ENCODE measurements at places on chromosomes 6 and 20.
A peak's percentile ranks its signal among the peaks of the same experiment; 100 is the strongest.

DNA sequence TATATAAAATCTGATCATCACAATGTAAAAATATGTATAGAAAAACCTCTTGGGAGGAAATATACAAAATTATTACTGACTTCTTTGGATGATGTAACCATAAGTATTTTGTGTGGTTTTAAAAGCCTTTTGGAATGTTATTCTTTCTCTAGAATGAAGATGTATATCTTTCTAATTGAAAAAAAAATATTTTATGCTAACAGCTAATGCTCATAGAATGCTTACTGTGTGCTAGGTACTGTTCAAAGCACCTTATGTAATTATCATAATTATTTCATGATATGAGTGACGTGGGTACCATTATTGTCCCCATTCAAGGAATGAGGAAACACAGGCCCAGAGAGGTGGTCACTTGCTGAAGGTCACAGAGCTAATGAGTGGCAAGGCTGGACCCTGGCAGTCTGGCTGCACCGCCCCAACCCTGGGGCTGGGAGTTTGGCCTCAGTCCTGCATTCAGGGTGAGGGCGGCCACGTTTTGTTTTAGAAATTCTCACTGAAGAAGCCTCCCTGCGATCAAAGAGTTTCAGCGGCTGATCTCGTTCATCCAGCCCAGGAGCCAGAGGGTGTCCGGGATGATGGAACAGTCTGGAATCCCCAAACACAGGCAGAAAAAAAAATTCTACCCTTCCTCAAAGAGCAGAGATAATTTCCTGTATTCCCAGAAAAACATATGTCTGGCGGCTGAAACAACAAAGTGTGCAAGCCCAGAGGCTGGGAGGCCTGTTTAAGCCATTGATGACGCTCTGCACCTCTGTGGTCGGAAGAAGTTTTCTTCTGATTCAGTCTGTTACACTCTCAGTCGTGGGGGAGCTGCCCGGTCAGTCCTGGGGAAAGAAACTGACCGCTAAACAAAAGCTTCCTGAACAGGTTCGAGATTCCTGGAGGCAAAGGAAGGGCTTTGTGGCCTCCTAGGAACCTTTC lies 37.3 kb downstream of the TFEB start:
- no peak for DNase-seq

DNA sequence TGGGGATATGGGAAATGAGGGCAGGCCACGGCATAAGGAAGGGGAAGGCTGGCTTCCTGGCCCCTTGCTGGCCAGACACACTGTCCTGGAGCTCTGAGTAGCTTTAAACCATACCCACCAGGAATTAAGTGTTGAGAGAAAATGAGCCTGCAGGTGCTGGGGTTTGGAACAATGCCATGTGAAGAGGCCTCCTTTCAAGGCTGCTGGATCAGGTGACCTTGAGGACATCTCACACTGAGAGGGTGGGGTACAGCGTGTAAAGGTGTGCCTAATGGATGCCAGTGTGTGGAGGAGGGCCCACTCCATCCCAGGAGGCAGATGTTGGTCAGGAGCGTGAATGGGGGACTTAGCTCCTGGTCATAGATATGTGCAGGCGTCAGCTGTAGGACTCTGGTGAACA lies 74.8 kb upstream of the MLN start:
- DNase-seq = no peak

DNA sequence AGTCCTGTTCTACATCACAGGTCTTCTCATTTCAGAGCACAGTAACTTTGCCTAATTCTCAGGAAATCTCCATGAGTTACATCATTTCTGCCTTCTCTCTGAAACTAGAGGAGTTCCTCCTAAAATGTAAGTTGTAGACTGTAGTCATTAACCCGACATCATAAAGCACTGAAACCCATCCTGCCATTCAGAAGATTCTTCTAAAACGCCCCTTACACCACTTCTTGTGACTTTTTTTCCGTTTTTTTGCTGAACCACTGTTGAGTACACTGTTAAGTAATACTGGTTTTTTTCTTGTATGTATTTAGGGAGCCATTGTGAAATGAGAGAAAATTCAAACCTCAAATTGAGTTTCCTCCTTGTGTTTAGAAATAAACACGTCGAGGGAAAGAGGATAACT lies 117.3 kb downstream of the MAP3K4 start:
- no peak for DNase-seq

DNA sequence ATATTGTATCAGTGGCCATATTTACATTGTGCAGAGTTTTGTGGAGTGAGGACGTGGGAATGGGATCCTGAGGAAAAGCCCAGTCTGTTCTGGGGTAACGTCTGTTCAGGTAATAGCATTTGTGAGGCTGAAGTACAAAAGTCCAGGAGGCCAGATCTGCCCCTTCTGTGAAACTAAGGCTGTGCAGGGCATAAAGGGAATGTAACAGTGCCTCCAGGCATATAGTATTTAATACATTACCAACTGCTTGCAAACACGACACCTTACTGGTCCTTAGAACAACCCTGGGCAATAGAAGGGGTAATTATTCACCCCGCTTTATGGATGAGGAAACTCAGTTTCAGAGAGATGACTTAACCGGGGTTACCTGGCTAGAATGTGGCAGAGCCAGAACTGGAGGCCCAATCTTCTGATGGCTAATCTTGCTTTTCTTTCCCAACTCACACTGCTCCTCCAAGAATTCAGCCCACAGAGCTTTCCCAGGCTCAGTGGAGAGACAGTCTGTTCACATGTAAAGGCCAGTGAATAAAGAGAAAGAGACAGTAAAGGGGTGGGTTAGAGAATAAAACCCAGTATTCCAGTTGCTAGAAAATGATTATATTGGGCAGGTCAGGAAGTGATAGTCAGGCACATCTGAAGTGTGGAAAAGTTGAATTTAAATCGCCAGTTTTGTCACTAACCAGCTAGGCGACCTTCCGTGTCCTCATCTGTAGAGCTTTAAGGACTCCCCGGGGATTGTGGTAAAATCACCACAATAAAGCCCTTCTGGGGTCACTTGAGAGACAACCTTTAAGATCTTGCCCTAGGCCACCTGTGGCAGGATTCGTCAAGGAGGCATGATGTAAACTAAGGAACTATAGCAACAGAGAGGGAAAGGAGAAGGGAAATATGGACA lies 280.7 kb upstream of the CITED2 start:
- DNase-seq = no peak

GRCh38 chr6:43621836-43622180 lies 7.3 kb downstream of the GTPBP2 start:
- no peak for DNase-seq

DNA sequence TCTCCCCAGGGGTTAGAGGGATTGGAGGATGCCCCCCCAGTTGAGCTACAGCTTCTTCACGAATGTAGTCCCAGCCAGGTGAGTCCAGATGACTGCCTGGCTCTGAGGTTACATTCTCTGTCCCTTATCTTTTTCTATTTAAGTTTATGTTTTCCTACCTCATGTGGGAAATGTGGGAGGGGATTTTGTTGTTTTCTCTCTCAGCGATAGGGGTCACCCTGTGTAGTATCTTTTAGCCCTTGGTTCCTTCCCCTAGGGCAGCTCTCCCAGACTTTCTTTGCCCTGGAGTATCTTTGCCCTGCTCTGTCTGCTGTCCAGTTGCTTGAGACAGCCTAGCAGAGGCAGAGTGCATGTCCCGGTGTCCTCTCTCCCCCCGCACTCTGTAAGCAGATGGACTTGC lies 5.8 kb downstream of the FANCE start:
- no peak for DNase-seq

DNA sequence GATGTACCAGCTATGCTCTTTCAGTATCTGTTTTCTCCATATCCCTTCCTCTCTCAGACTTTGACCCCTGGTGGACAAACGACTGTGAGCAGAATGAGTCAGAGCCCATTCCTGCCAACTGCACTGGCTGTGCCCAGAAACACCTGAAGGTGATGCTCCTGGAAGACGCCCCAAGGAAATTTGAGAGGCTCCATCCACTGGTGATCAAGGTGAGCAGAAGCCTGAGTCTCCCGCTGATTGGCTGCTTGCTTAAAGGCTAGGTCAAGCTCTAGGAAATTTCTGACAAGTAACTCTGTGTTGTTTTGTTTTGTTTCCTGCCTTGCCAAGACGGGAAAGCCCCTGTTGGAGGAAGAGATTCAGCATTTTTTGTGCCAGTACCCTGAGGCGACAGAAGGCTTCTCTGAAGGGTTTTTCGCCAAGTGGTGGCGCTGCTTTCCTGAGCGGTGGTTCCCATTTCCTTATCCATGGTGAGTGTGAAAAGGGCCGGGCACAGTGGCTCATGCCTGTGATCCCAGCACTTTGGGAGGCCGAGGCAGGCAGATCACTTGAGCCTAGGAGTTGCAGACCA lies 28.6 kb downstream of the C6orf89 start:
- DNase-seq = peak; percentile 73

DNA sequence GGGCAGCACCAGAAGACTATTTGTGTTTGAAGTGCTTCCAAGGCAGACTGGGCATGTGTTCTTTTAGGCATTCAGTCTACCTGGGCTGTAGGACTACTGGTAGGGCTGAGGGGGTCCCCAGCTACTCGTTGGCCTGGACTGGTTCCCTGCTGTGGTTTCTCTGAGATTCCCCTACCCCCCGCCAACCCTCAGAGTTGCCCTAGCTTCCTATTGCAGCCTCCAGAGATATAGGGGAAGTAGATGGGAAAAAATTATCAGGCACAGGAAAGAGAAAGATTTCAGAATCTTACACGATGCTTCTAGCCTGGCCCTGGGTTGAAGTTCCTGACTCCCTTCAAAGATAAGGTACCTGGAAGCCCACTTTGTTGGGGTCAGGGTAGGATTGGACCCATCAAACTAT lies 22.5 kb downstream of the BRPF3 start:
- DNase-seq = no peak

- no peak for DNase-seq
Observed at GRCh38 chr6:32147401-32148132, 4.2 kb downstream of the PRRT1 start.

DNA sequence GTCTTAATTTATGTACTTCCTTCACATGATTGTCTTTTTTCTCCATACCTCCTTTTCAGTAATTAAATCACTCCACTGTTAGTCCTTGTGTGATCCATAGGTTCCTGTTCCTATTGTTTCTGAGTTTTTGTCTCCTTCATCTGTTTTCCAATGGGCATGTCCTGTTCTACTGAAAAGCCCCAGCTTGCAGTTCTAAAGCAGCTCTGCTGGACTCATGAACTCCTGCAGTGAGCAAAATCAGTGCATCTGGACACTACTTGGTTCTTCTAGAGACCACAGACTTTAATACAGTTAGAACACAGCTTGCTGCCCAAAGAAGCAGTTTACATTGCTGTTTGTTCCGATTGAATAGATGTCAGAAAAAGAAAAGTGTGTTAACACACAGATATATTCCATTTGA lies 593.3 kb upstream of the HS3ST5 start:
- DNase-seq = no peak

- peak; percentile 12 for DNase-seq
Observed at GRCh38 chr6:44512868-44513741, 125.6 kb downstream of the CDC5L start.

GRCh38 chr6:42659806-42660205 lies 62.6 kb downstream of the PRPH2 start:
- no peak for DNase-seq

Measured in HCT116 (cell line).